ENCODE measurements at places on chromosomes 1 and 21. TPM values are rescaled to one million over a fixed set of nuclear protein-coding genes. Genes with fewer than 3 reads are reported as not detected.

The LRRN2 gene
- total RNA-seq = 16.1 TPM

The PRDX1 gene
- total RNA-seq = 211 TPM

GRCh38 chr1:42449256-42449655 lies 6.6 kb downstream of the ZMYND12 start:
- DNase-seq = no peak

DNA sequence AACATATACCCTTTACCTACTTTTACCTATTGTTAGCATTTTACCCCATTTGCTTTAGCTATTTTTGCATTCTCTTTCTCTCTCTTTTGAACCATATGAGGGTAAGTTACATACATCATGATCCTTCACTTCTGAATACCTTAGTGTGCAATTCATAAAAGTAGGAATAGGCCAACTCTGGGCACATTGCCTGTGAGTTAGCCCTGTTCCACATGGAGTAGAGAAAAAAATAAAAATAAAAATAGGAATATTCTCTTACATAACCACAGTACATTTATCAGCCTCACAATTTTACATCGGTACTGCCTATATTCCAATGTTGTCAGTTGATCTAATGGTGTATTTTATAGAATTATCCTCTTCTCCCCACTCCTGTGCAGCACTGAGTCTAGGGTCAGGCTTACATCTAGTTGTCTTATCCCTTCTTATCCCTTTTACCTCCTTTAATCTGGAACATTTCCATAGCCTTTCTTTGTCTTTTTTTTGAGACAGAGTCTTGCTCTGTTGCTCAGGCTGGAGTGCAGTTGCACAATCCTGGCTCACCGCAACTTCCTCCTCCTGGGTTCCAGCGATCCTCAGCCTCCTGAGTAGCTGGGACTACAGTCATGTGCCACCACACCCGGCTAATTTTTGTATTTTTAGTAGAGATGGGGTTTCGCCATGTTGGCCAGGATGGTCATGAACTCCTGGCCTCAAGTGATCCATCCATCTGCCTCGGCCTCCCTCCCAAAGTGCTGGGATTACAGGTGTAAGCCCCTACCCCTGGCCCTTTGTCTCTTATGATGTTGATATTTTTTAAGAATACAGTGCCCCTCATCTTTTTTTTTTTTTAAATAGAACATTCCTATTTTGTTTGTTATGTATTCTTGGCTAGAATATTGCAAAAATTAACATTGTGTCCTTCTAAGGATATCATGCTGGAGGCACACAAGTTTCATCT lies 11.1 kb upstream of the SLC30A1 start:
- DNase-seq = peak; percentile 80

- DNase-seq = no peak
Observed at GRCh38 chr1:181531441-181531840, 48.1 kb downstream of the CACNA1E start.

The LGR6 gene
- total RNA-seq = not detected

DNA sequence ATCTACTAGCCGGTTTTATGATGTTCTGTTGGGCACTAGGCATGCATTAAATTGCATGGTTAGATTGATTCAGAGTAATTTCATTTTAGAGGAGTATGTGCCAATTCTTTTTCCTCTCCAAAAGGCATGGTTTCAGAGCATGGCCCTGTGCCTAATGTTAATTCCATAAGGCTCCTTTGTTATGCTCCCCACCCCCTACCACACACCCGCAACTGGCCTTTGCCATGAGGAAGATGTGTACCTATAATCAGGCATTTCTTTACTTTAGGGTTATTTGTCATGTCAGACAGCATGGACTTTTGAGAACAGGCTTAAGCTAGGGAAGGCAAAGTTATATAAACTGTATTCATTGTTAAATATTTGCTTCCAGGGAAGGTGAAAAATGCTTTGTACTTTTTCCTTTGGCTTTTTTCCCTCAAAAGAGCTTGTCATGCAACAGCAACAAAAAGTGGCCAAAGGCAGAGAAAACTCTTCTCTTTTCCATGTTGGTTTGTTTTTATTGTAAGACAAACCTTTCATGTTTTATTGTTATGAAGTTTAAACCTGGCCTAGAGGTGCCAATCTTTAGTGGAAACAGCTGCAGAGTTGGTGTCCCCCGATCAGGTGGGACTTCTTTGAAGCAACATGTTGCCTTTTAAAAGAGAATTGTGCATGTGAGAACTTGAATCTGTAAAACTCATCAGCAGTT lies 24.3 kb upstream of the NBL1 start:
- DNase-seq = no peak

GRCh38 chr1:46522184-46522968 lies 29.1 kb downstream of the KNCN start:
- DNase-seq = peak; percentile 45

The FCAMR gene
- total RNA-seq = not detected

DNA sequence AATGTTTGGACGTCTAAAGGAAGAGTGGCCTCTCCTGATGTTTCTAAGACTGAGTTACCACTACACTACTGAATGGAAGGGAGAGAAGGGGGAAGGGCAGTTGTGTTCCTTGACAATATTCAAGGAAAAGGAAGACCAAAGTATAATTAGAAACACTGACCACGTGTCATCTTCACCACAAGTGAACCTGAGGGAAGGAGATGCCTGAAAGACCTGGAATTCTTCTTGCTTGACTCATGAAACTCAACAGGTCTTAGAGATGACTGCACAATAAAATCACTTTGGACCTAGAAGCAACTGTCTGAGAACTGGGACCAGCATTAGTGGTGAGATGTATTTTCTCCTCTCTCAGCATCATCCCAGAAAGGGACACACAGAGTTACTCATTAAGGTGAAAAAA lies 56.7 kb downstream of the PTPN14 start:
- no peak for DNase-seq

DNA sequence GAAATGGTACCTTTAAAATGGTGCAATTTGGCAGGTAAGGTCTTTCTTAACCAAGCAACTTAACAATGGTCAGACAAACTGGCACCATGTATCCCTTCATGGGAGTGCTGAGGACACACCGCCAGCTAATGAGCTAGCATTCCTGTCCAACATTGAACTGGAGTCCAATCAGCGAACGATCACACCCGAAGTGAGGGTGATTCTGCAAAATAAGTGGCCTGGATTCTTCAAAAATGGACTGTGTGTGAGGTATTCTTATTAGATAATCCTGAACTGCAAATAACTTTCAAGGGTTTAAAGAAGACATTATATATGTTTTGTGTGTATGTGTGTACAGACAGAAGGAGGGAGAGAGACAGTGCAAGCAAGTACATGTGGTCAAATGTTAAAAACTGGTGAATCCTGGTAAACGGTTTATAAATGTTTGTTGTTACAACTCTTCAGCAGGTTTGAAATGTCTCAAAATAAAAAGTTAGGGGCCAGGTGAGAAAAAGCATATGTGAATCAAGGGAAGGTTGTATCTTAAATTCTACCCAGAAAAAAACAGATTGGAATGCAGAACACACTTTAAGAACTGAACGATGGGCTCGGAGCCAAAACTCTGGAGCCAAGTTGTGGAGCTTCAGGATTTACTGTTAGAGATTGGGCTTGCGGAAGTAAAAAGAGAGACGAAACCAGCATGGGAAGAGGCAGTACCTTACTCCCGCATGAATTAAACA lies 20.9 kb downstream of the GADD45A start:
- DNase-seq = peak; percentile 34

The OR2AK2 gene
- not detected for total RNA-seq

The PLA2G2D gene
- total RNA-seq = not detected

The LAMC2 gene
- total RNA-seq = 11.4 TPM

- peak; percentile 21 for DNase-seq
Observed at GRCh38 chr1:167713330-167714081, 8.3 kb upstream of the MPZL1 start.

GRCh38 chr1:41795205-41795762 lies 123.4 kb downstream of the HIVEP3 start:
- no peak for DNase-seq

Measured in tibial nerve (tissue), 4 donors.